Kidney (tissue), 22 donors: ENCODE measurements at places on chromosomes 2 and 18.
A peak's percentile ranks its signal among the peaks of the same experiment; 100 is the strongest.

- no peak for DNase-seq
Measured at GRCh38 chr2:207408086-207408794, 121.5 kb upstream of the CREB1 start.

DNA sequence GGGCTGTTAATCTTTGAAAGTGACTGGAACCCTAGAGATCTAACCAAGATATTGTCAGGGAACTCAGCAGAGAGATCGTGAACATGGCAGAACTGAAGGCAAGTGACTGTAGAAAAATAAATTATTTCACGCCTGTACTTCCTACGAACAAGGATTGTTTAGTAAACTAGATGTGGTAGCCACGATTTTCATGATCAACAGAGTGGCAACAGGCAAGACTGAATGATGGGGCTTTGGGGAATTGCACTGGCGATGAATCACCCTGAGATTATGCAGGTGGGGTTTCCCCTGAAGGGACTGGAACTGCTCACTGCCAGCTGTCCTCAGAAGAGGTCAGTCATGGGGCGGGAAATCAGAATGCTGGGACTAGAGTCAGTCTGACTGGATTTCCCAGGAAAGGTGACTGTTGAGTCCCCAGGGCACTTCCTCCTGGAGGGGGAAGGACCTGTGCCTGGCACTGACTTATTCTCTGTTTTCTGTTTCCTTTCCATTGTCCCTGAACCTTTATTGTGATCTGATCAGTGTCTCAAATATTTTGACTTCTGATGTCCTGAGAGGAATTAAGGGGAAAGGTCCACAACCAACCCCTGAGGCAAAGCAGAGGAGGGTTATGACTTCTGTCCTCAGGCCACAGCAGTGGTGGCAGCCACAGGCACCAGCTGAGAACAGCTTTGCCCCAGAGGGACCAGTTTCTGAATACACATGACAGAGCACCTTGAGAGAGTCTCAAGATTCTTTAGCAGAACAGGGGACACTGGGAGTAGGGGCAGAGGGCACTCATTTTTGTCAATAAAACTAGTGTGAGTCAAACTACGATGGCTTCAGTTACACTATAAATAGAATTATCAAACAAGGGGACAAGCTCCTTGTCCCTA is 70.0 kb downstream of the NAB1 start:
- DNase-seq: peak; percentile 44

- no peak for DNase-seq
Measured at GRCh38 chr2:48277153-48277552, 252.8 kb upstream of the STON1 start.

GRCh38 chr2:157751462-157752058 is 122.9 kb upstream of the ACVR1C start:
- peak; percentile 80 for DNase-seq

GRCh38 chr2:133841900-133842299 is 273.6 kb upstream of the NCKAP5 start:
- DNase-seq: peak; percentile 63

DNA sequence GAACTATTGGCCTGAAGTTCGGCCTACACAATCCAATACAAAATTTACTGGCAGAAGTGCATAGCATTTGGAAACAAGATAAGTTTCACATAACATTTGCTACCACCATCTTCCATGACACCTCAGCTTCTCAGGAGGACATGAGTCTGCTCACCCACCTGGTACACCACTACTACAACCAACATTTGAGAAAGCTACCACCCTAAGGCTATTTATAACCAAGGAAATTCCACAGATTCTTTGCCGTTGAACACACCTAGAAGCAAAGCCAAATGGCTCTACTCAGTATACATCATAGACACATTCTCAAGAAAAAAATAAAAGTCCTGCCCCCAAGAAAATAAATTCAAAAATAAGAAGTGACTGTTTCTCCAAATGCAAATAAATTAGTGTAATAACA is 145.3 kb downstream of the SPAG16 start:
- no peak for DNase-seq

DNA sequence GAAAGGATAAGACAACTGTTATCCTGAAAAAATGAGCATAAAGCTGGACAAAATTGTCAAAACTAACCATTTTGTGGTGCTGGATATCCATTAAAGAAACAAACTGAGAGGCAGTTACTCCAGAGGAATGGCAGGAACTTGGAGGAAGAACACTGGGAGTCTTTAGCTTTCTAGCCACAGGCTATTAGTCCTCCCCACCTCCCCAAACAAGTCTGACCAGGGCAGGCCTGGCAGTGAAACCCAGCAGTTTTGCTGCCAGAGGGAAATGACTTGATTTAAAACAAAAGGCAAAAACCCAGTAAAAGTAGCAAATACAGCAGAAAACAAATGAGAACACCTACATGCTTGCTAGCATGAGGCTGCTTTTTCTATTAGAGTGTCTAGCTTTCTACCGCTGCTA is 34.9 kb downstream of the OSBPL1A start:
- DNase-seq: no peak

GRCh38 chr2:191974676-191975075 is 127.8 kb upstream of the CAVIN2 start:
- DNase-seq: no peak

- no peak for DNase-seq
Measured at GRCh38 chr2:106161938-106162820, 31.9 kb downstream of the UXS1 start.

DNA sequence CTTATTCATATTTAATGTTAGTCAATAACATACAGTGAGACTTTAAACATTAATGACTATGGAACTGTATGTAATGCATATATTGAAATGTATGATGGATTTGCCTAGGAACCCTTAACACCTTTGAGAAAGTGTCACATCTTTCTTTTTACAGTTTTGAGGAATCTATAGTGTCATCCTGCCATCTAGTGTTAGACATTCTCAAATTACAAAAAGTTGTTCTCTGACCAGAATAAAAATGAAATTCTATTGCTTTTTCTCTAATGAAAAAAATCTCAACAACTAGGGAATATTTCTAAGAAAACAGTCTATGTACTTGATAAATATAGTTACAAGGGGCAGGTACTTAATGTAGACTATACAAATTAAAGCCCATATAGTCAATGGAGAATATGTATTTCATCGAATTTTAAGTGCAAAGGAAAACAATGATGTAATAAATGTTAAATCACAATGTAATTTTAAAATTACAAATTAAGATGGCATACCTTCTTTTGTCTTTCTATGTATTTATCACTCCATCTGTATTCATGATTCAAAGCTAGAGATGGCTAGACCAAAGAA is 5.1 kb upstream of the CALCRL start:
- peak; percentile 39 for DNase-seq

DNA sequence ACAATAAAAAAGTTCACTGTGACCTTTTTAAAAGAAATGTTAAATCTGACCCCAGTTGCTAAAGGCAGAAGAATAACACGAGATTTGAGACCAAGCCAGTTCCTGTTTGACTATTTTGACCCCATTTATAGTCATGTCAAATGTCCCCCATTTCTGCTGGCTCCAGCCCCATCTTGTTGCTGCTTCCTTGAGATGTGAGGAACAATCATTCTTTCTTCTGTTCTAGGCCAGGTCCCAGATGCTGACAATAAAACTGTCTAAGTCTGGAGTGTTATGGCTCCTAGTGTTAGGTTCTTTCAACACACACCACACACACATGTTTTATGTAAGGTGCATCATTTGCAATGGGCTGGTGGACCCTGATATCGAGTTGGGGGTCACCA is 92.0 kb upstream of the CYP1B1 start:
- peak; percentile 66 for DNase-seq

GRCh38 chr2:124988794-124989193 is 963.7 kb downstream of the CNTNAP5 start:
- no peak for DNase-seq

DNA sequence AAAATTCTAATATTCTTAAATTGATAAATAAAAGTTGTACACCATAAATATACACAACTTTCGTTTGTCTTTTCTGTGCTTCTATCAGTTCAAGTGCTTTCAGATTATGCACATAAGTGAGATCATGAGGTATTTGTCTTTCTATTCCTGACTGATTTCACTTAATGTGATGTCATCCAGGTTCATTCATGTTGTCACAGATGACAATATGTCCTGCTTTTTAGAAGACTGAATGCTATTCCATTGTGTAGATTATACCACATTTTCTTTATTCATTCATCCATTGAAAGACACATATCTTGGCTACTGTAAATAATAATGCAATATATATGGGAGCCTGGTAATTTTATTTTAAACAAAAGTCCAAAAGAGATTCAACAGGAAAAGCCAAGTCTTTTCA is 190.1 kb upstream of the ERBB4 start:
- no peak for DNase-seq

- DNase-seq: no peak
Measured at GRCh38 chr2:224952936-224953657, 89.2 kb downstream of the DOCK10 start.

DNA sequence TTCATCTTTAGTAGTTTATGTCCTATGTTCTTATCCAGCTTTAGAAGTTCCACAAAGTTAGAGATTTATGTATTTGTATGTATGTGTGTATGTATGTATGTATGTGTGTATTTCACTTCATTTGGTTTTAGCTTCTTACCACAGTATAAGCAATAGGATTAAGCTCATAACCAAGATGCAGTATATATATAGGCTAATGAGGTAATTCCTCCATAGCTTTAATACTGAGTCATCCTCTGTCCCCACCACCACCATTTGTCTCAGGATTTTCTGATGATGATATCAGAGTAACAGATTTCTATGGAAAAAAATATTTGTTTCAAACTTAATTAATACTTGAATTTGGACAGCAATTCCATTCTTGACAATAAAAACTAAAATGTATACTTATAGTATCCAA is 159.2 kb downstream of the SOX11 start:
- DNase-seq: no peak

DNA sequence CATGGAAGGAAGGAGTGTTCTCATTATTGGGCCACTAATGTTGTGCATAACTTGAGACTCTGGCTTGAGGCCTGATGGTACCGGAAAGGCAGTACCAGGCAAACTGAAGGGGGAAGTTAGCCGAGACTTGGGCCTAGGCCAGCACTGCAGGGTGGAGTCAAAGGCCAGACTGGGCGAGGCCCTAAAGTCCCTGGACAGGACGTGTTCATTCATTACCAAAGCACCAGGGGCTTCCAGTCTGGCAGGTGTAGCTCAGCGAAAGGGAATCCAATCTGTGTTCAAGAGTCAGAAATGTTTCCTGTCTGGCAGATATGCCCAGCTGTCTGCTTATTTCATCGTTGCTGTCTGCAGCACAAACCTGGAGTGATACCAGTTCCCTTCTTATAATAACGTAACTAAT is 4.7 kb upstream of the ITSN2 start:
- DNase-seq: peak; percentile 95

DNA sequence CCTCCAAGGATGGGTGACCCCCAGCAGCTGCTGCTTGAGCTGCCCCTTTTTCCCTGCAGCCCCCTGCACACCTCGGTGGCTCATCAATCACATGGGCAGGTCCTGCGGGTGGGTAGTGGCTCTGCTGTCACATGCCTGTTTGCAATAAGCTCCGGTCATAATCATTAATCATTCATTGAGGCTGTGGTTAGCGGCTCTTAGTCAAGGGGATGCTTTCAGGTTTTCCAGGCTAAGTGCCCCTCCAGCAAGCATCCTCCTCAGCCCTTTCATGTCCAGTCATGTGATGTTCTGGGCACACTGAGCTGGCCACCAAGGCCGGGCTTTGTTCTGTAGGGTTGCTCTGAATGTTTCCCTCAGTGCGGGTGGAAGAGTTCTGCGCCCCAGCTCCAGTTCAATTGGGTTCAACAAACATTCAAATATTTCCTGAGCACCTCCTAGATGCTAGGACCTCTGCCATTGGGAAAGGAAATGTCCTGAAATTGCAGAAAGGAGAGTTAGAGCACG is 96.4 kb upstream of the LDAH start:
- no peak for DNase-seq

DNA sequence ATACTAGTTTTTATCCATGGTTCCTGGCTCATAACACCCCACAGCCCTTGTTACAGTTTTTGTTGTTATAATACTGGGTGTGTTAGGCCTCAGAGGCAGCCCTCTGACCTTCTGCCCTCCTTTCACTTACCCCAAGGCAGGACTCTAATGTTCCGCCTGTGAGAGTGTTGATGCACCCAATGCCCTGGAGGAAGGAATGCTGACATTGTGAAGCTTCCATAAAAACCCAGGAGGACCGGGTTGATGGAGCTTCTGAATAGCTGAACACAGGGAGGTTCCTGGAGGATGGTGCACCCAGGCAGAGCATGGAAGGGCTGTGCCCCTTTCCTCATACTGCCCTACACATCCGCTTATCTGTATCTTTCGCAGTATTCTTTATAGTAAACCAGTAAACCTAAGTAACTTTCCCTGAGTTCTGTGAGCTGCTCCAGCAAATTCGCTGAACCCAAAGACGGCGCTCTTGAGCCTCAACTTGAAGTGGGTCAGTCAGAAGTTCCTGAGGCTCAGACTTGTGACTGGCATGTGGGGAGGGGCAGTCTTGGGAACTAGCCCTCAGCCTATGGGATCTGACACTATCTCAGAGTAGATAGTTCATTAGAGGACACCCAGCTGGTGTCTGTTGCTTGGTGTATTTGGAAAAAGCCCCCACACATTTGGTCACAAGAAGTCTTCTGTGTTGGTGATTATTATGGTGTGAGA is 10.4 kb downstream of the STON1 start:
- no peak for DNase-seq

DNA sequence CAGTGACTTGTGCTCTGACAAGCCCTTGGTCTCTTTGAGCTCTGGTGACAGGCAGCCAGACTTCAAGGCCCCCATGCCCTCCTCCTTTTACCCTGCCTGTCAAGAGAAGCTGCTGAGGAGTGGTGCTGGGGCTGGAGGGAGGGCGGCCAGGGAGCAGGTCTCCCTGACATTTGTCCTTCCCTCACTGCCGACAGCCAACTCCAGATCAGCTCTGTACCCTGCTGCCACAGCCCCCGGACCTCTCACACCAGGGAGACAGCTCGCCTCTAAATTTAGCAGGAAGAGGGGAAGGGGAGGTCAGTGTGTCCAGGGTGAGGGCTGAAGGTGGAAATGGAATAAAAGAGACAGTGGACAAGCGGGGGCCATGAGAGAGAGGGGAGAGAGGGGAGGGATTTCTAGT is 155.8 kb downstream of the TDRD15 start:
- DNase-seq: no peak

DNA sequence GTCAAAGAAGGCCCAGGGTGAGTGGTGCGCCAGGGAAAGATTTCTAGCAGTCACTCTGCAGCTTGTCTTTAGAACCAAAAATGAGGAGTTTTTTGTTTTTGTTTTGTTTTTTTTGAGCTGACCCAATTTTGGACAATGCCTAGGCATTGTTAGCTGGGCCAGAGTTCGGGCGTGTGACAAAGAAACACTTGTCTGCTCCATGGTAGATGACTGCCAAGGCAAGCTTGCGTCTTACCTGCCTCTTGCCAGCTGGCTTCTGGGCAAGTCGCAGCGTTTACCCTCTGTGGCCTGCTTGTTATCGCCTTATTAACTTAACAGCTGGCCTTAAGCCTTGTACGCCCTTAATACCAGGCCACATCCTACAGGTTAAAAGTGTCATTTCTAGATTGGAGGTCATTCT is 114.3 kb downstream of the GALNT1 start:
- DNase-seq: no peak
